Hepatocyte (in vitro differentiated cells): ENCODE measurements at places on chromosomes 12 and 14.

- DNase-seq, result no peak
Measured at GRCh38 chr12:96070670-96071279, 35.4 kb upstream of the LTA4H start.

DNA sequence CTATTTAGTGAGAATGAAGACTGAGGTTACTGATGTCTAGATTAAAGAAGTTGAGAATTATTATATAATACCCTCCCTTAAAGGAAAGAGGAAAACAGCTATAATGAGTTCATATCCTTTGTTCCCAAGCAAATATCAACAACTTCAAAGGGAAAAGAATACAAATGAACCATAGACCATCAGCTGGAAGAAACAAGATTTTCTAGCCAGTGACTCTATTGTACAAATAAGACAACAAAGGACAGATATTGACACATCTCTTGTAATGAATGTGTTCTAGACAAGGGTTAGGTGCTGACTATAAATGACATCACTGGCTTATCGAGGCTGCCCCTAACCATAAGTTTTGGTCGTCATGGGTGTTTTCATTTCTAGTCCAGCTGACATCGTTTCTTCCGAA is 48.2 kb downstream of the SLC38A4 start:
- DNase-seq, result no peak

DNA sequence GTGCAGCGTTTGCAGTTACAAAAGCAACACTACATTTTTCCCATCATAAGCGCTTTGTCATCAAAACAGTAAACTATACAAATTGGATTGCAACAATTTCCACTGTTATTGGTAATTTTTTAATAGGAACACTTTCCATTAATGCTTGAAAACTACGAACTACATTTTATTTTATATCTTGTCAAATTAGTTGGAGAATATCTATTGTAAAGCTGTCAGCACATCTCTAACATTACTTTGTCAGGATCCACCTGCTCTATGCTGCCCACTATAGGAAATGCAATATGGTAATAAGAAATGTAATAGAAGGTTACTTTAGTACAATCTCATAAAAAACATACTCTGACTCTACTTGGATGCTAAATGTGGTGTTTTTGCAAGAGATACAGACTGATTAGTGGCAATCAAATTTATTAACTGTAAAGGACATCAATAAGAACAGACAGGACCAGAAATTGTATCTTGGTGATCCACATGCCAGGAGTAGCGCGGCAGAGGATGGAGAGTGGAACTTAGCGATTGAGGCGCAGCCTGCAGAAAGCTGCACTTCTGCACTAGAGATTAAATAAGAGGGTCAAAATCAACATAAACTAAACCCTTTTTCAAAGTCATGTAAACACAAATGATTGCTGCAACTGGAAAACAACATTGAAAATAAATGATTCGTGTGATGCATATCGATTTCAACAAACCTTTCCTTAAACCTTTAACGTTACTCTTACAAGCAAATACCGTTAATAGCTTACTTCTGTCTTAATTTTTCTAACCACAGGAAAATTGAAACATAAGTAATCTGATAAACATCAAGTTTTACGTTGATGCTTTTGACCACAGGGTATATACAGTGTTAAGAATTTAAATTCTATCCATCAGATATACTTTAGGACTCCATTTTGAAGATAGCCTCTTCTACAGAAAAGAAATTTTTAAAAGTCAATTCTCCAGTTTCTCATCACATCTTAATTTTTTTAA is 3.6 kb upstream of the ARID2 start:
- peak; percentile 64 for DNase-seq

DNA sequence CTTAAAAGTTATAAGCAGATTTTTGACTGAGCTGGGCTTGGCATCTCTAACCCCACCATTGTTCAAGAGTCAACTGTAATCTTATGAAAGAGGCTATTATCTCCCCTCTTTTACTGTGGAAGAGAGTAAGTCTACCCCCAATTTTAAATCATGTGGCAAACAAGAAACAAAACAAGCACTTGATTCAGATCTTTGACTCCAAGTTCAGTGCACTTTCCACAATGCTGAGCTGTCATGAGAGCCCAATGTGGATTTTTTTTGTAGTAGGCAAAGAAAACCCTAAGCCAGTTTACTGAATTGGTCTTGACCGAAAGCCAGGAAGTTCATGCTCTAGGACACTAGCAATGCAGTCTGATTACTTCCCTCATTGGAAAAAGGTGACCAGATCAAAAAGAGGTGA is 306.2 kb downstream of the GALC start:
- no peak for DNase-seq

- no peak for DNase-seq
Measured at GRCh38 chr14:46550836-46551235, 100.7 kb downstream of the RPL10L start.

DNA sequence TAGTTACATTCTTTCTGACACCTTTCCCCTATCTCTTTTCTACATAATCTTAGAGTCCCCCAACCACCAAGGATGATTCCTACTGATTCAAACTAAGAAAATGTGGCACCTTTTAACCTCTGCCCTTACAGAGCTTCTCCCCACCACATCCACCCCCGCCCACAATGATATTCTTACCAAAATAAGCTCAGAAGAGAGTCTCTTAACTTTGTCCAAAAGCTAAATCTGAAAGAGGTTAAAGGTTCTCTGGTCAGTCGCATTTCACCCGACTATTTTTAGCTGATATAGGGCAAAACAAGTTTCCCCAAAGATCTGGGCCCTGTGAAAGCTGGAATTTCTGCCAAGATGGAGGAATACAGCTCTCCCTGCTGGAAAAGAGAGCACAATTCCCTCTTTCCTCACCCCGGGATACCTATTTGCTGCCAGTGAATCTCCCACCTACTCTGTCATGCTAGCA is 128.6 kb downstream of the ZFP36L1 start:
- no peak for DNase-seq

DNA sequence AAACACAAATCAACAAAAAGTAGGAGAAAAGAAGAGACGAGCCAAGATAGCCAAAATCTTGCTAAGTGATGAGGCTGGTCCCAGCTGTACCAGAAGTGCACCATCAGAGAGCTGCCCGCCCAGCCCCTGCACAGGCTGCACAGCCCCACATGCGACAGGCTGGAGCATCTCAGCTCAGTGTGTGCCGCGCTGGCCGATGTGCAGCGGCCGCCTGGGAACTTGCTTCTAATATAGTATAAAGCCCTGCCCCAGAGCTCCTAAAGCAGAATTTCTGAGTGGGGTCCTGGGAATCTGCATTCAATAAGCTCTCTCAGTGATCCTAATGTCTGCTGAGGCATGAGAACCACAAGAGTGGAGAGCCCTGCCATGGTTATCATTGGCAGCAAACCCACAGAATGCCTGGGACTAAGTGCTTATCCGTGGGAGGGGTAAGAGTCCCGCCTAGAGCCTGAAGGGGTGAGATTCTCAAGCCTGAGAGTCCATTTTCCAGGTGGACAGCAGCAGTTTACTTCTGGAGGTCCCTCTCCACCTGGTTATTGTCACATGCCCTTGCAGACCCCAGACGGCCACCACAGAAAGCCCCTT is 171.6 kb downstream of the DPF3 start:
- no peak for DNase-seq

GRCh38 chr12:53677016-53677799 is 1.3 kb upstream of the ATP5MC2 start:
- no peak for DNase-seq

- peak; percentile 80 for DNase-seq
Measured at GRCh38 chr12:62813031-62813829, 121.7 kb downstream of the PPM1H start.

- DNase-seq, result no peak
Measured at GRCh38 chr14:24330973-24331674, 3.7 kb downstream of the ADCY4 start.

DNA sequence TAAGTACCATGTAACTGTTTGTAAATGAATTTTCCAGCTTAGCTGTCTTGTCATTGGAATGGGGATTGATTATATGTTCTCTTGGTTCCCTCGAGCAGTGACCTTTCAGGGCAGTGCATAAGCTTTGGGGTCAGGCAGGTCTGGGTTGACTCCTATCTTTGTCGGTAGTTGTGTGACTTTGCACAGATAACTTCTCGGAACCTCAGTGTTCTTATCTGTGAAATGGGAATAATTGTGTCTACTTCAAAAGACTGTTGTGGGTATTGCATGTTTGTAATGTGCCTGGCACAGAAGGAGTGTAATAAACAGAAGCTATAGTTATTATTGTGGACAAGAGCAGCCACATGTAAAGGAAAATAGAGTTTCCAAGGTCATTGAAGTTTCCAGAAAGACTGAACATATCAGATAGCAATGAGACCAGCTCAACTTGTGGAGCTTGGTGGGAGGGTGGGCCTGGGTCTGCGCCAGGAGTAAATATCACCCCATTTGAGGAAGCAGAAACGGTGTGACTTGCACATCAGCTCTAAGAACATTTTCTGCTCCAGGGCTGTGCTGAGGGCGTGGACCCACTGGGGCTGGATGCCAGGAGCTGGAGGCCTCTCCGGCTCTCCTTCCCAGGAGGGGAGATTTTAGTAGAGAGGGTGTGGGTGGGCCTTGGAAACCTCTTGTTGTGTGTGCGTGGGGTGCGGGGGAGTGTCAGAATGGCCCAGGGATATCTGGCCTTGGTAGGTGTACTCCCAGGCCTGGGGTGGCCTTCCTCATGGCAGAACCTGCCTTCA is 19.7 kb downstream of the FOS start:
- no peak for DNase-seq

- peak; percentile 82 for DNase-seq
Measured at GRCh38 chr12:96516472-96517430, 27.4 kb downstream of the CFAP54 start.

DNA sequence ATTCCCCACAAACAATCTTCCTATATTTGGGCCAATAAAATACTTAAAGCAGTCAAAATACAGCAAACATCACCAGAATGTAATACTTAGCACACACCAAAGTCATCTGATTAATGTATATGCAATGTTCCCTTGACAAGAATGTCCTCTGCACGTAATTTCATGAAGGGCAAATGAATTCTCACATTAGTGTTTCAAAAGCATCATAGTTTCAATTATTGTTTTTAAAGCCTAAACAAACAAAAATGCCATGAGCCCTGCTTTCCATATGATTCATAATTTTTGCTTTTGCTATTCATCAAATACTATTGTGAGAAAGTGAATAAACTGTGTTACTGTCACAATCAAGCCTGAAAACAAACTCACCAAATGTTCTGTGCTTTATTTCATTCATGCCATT is 156.0 kb downstream of the EPS8 start:
- no peak for DNase-seq

DNA sequence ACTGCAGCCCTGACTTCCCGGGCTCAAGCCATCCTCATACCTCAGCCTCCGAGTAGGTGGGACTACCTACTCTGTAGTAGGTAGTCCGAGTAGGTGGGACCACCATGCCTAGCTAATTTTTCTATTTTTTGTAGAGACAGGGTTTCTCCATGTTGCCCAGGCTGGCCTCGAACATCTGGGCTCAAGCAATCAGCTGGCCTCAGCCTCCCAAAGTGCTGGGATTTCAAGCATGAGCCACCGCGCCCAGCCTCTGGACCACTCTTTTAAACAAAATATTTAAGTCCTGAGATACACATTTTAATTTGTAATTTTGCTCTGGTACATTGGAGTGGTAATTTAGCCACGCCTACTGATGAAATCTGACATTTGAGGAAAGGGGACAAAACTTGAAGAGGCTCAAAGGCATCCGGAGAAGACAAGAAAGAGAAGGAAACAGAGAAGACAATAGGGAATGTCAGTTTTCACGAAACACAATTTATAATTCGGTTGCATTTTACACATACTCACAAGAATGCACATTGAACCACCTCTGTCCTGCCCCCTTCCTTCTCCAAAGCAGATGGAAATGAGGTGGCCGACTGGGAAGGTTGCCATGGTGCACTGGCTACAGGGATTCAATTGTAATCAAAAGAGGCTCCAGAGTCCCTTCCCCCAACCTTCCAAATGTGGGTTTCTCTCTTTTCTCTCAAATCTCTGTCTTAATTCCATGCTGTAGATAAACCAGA is 9.7 kb upstream of the TUBA1A start:
- DNase-seq, result no peak

DNA sequence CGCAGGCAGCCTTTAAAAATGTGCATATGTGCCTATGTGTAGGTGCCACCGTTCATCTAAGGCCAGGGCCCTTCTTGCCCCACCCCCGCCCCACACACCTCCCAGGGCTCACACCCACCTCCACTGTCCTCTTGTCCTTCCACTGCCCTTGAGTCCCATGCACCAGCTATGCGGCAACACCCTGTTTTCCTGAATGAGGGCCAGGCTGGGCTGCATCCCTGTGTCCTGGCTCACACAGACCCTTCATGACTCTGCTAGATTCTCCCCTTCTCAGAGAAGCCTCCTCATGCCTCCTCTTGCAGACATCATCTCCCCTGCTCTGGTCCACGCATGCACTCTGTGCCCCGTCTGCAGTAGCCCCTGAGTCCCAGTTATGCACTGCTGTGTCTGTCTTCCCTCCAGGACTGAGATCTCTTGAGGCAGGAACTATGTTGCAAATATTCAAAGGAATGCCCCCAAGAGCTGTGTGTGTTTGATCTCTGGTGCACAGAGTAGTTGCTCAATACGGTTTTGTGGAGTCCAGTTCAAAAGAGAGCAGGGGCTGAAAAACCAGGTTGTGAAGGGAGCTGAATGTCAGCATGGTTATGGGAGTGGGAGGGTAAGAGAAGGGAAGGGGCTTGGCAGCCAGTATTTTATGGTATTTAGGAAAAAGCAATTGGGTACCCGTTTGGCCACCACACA is 47.3 kb upstream of the ESRRB start:
- no peak for DNase-seq

DNA sequence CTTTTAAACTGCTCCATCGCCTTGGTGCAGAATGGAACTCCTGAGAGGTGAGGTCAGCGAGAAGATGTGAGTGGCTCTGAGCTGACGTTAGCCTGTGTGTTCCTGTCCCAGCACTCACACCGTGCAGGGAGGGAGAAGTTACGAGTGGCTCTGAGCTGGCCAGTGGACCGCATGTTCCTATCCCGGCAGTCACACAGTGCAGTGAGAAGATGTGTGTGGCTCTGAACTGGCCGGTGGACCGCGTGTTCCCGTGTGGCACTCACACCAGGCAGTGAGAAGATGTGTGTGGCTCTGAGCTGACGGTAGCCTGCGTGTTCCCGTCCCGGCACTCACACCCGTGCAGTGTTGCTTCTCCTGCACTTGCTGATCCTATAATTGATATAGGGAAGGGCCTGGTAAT is 59.9 kb downstream of the VCPKMT start:
- DNase-seq, result no peak

GRCh38 chr12:41512497-41512896 is 324.4 kb downstream of the PDZRN4 start:
- DNase-seq, result no peak

GRCh38 chr12:92360543-92360942 is 214.9 kb upstream of the BTG1 start:
- no peak for DNase-seq

DNA sequence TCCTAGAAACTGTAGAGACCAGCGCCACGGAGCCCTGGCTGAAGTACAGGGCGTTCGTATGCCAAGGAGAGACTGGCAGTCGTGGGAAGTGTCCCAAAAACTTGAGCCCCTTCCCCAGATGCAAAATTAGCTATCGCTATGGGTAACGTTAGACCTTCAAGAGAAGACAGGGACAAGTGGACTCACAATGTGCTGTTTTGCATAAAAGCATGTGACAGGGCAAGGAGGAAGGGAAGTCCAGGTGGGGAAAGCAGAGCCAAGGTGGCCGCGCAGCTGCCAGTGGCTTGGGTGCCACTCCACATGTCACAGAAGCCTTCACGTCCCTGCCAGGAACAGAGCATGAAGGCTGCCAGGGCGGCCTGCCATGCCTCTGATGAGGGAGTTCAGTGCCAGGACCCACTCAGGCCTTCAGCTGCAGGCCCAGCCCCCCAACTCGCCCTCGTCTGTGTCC is 61.2 kb upstream of the DYNC1H1 start:
- no peak for DNase-seq

GRCh38 chr14:99029145-99029915 is 242.7 kb downstream of the BCL11B start:
- no peak for DNase-seq
